Stimulated activated CD4-positive, alpha-beta T cell treated with anti-CD3 and anti-CD28 coated beads, Interleukin-1b, Interleukin-23, amount 100 ng/mL, for 1 hour (primary cell): ENCODE measurements at places on chromosomes 1 and 21.

DNA sequence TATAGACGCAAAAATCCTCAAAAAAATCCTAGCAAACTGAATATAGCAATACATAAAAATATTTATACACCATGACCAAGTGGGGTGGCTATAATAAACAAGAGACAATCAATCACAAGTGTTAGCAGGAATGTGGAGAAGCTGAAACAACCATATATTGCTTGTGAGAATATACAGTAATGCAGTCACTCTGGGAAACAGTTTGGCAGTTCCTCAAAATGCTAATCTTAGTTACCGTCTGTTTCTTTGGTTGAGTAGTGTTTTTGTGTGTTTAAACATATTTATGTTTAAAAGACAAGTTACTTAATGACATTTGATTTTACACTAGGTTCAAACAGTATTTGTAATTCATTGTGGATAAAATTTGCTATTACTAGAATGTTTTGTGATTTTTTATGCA lies 792.0 kb downstream of the LTN1 start:
- DNase-seq = no peak

GRCh38 chr1:107879927-107880326 lies 85.1 kb downstream of the VAV3 start:
- DNase-seq = no peak

GRCh38 chr21:14864211-14865021 lies 200.4 kb downstream of the NRIP1 start:
- DNase-seq = no peak

DNA sequence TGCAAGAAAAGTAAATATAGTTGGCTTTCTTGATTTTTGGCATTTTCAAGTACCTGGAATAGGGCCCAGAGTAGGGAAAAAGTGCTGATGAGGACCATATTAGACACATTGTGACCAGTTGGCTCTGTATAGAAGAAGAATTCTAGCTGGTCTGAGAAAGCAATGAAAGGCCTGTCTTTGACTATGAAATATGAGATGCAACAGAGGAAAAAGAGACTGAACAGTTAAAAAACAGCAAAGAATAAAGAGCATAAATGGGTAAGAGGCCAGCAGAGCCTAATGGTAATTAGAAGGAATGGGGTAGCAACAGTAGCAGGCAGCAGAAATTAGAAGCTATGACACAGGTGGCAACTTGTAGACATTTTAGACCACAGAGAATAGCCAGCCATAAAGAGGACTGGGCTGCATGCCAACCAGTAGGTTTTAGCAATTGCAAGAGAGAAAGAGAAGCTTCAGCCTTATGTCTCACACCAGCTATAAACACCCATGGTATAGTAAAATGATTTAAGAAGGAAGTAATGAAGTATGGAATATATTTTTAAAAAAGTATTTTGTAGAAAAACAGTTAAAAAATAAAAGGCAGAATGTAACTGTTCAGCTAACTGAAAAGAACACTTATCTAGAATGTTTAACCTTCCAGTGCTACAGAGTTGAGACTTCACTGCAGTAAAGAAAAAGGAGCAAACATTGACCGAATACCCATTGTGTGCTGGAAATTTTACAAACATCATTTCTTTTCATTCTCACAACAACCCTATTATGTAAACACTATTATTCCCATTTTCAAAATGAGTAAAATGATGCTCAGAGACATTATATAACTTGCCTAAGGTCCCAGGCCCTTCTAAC lies 114.1 kb downstream of the LHX4 start:
- DNase-seq = no peak

DNA sequence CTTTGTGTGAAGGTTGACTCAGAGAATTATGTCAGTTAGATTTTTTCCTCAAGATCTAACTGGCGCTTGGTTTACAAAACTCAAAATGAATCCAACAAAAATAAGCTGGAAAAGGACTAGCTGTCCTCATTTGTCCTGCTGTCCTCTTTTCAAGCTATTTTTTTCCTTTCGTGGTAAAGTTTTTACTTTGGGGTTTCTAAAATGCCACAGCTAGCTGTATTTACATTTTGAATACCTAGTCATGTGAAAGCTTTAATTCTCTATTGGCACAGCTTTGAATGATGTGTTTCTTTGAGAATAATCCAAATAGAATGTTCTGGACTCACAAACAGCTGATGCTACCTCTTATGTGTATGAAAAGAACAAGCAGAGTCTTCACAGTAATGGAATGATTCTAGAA lies 673.6 kb upstream of the NR5A2 start:
- no peak for DNase-seq

GRCh38 chr1:28534671-28535070 lies 18.2 kb upstream of the TRNAU1AP start:
- DNase-seq = no peak

DNA sequence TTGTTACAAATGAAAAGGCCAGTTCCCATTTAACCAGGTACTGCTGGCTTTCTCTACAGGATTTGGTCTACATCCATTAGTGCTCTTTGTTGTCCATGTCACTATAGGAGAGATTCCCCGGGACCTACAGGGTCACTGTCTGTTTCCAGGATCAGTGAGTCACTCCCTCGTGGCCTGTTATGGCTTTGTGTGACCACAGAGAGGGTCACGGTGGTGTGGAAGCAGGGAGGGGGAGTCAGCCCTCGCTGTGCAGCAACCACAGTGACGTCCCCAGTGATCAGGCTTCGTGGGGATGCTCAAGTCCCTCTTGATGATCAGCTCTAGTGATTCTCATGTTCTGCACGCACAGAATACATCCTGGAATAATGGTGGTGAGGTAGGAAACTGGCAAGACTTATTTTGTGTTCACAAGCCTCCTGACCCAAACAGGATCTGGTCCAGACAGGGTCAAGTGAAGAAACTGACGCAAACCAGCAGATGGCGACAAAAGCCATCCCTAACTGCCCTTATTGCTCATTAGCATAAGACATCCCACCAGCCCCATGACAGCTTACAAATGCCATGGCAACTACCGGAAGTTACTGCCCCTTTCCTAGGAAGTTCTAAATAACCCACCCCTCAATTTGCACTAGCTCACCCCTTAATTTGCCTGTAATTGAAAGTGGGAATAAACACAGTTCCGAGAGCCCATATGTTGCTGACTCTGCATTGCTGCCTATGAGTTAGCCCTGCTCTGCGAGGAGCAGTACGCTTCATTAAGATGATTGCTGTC lies 98.5 kb downstream of the DISC1 start:
- no peak for DNase-seq

DNA sequence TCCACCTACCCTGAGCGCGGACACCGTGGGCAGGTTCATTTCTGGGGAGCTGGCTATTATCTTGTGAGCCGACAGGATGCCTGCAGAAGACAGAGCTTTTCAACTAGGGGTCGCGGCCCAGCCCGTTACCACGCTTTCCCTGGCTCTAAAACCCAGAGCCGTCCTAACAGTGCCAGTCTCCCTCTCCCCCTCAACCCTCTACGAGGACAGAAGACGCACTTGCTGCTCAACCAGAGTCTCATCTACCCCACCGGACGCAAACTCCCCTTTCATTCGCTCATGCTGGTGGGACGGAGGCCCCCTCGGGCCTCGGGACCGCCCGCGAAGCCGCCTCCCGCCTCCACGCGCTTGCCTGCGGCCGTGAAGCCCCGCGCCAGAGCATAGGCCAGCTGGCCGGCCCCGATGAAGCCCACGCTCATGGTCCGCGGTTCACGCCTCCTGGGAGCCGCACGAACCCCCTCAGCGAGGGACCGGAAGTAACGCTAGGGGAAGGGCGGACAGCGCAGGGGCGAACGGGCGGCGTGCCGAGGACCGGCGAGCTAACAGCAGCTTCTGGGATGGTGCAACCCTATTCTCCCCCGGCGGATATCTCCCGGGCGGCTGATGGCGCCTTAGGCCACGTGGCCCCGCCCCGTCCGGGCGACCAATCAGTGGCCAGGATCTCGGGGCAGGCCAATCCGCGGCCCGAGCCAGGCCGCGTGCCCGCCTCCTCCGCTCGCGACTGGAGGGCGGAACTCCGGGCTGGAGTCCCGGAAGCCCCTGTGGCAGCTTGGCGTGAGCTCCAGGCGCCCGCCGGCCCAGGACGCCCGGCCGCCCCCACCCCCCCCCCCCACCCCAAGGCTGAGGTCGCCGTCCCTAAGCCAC lies at the start of gene PYCR2:
TSS of gene PYCR2 (minus strand) at position 559 of the 864 bp plus-strand sequence. CDS start at position 419, 140 bp downstream.
- peak; percentile 81 for DNase-seq

DNA sequence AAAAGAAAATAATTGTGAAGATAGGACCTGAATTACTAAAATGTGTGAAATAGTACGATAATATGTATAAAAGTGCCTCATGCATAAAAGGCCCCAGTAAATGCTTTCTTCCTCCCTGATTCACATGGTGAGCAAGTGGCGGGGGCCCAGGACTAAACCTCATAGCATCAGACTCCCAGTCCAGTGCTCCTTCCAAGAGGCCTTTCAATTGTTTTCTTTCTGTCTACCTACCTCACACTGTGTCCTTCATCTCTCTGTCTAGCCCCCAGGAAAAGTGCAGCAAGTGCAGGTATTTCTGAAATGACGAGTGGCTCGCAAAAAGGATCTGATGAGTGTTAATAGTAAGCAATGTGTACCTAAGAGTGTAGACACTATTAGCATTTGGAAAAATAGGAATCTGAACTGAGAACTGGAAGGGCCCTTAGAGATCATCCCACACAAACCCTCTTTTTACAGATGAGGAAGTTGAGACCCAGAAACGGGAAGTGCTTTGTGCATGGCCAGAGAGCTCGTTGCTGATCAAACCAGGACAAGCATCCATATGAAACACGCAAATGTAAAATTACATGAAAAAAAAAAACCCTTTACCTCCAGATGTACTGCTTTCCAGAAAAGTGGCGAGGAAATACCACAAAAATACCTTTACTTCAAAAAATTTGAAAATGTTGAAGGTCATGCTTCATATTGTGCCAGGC lies 118.2 kb upstream of the HOOK1 start:
- DNase-seq = no peak
